ENCODE measurements at places on chromosomes 3 and 15.

- DNase-seq = no peak
Measured at GRCh38 chr15:84112025-84112424, 123.5 kb upstream of the GOLGA6L4 start.

DNA sequence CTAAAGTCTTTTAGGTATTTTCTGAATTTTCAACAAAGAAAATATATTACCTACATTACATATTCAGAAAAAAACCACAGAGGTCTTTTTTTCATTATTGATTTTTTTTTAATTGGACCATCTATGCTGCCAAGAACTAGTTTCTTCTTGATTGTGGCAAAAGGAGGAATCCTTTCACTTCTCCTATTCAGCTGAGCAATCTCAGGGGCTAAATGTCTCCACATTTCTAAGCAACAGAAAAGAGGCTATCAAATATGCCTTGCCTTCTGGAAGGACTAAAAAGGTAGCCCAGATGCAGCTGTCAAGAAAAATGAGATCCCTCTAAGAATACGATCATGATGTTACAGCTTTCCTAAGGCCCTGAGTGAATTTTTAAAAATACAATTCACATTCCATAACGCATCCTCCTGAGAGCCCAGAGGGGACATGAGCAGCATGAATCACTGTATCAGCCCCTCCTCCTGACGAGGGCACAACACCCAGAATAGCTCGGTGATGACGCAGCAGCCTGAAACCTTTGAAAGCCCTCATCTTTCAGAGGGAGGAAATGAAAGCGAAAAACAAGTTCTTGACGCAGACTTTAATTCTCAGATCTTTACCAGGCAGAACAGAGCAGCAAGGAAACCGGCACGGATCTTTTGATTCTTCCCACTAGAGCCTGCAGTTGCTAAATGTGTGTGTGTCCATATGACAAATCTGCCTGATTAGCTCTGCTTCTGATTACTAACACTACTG, 24.6 kb downstream of the RUBCN start:
- peak; percentile 48 for DNase-seq

DNA sequence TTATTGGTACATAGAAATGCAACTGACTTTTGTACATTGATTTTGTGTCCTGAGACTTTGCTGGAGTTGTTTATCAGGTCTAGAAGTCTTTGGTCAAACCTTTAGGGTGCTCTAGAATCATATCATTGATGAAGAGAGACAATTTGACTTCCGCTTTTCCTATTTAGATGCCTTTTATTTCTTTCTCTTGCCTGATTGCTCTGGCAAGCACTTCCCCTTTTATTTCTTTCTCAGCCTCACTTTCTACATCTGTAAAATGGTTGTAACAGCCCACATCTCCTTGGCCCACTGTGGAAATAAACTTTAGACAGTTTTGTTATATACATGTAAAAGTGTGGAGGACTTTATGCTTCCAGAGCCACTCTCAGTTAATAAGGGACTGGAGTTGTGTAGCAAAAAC, 14.0 kb downstream of the PLA1A start:
- no peak for DNase-seq

GRCh38 chr3:29521293-29521692, 240.4 kb downstream of the RBMS3 start:
- DNase-seq = no peak

- DNase-seq = no peak
Measured at GRCh38 chr15:64842096-64842939, 603 bp downstream of the PLEKHO2 start.

All from esophagus squamous epithelium (tissue), 5 donors.